ENCODE measurements at places on chromosomes 6 and 20.

GRCh38 chr6:150667977-150668716, 68.5 kb downstream of the PLEKHG1 start:
- no peak for DNase-seq

DNA sequence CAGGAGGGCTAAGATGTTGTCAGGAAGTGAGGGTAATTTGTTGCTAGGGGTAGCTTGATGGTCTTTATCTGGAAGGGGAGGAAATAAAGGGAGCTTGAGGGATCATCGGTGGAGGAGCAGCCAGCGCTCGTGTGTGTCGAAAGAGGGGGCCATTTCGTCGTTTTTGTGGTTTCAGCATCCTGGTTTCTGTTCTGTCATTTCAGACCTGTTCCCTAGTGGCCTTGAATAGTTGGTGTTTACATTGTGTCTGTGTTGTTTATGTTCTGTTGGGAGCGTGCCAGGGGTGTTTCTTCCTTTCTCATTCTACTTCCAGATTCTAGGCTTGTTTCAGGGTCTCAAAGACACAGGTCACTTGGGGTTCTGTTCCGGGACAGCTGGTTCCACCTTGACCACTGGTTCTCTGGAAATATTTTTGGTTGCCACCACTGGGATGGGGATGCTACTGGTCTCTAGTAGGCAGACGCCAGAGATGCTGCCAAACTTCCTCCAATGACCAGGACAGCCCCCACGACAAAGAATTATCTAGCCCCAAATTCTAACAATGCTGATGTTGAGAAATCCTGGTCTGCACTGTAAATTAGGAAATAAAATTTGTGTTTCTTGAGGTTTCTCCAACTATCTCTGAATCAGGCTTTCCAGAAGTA, 113.9 kb upstream of the NAA20 start:
- no peak for DNase-seq

DNA sequence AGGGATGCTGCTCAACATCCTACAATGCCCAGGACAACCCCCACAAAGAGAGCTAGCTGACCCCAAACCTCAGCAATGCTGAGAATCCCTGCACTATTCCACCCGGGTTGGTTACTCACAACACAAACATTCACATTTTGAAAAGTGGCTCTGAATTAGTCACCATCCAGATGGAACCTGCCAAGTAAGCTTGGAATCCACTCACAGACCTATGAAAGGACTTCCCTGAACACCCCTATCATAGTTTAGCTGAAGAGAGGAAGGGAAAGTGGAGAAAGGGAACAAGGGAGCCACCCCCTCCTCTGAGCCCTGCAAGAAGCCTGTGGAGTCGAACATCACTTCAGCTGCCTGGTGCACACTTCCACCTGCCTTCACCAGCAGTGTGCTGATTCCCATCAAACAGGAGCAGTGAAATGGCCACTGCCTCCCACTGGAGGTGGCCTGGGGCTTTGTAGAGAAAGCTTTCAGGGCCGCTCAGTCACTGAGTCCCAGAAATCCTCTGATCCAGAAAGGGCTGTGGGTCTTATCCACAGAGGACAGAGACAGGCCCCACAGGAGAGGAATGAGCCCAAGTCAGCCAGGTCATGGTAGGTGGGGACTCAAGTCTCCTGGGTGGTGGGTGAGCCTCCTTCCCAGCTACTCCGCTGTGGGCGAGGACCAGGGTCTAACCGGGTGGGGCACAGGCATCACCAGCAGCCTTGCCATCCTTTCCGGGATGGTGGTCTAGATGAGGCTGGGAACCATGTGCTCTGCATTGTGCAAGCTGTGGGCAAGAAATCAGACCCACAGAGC, 203.7 kb downstream of the SYNDIG1 start:
- DNase-seq, result no peak

- DNase-seq, result no peak
Observed at GRCh38 chr6:143408151-143408786, 42.2 kb downstream of the ADAT2 start.

GRCh38 chr6:15386756-15387112, 140.9 kb downstream of the JARID2 start:
- no peak for DNase-seq

GRCh38 chr6:64012351-64013001, 376.9 kb downstream of the PHF3 start:
- DNase-seq, result no peak

DNA sequence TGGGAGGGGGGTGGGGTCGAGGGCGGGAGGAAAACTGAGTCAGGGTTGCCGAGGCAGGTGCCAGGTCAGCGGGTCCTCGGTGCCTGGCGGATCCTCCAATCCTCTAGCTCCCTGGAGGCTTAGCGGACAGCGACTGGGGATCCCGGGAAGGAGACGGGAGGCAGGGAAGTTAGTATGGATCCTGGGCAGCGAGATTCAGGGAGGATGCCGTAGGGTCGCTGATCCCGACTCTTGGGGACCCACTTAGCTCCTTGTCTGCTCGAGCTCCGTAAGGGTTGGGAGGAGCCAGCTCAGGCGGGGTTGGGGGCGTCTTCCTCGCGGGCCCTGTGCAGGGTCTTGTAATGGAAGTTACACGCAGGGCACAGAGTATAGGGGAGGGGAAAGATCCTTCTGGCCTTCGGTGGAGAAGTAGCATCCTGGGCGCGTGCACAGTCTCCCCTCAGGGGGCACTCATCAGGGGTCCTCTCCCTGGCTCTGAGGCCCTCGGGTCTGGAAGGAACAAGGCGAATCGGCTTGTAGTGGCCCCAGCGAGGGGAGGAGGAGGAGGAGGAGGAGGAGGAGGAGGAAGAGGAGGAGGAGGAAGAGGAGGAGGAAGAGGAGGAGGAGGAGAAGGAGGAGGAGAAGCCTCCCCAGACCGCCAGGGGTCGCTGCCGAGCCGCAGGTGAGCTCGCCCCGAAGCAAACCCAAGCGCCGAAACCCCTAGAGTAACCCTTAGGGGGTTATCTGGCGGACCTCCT, 6.4 kb upstream of the SLC12A5 start:
- DNase-seq, result peak; percentile 65

DNA sequence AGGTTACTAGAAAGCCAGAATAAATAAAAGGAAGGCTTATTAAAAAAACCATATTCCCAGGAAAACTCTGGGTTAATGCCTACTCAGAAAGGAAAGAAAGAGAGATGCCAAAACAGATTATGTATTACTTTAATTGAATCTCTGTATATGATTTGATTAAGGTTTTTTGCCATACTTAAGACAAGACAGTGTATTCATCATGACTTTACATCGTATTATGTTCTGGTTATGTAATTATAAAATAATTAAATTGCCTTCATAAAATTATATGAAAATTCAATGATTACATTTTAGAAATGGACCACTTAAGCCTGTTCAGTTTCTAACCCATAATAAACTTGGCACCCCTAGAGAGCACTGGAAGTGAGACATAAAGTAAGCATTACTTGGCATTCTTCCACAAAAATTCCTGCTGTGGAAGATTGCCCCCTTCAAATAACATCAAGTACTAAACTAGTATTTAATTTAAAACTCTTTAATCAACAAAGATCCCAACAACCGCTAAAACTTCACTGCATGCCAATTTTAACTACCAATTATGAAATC, 20.8 kb upstream of the IBTK start:
- DNase-seq, result no peak

DNA sequence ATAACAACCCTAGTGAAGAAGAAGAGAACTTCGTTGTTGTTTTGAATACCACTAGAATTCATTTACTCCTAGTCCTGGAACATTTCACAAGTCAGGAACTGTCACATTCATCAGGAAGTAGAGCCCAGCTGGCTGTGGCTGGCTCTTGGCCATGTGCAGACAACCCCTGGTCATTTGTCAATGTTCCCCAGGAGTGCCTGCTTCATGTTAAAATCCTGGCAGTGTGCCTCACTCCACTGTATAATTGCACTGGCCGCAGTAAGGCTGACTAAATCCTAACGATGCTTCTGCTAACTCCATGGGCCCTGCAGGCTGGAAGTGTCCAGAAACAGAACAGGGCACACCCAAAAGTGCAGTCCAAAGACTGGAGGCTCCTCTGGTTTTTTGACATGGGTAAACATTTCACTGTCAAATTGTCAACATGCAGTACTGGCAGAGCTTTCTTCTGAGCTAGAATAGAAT, 41.5 kb upstream of the ADGRF1 start:
- DNase-seq, result no peak

GRCh38 chr6:21085211-21085610, 508.3 kb upstream of the SOX4 start:
- DNase-seq, result no peak

DNA sequence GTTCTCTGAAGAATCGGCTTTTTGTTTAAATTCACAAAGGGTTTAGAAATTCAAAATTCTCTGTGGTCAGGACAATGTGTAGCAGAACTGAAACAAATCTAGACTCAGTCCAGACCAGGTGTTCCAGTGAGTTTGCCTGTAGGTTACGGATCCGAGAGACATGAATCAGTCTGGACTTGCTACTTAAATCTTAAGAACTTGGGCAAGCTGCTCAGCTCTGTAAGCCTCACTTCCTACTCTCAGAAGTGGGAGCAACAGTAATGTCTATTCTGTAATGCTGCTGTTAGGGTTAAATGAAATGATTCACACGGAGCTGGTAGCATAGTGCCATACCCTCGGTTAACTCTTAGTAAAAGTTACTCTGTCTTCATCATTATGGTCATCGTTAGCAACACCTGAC, 37.7 kb downstream of the HECA start:
- DNase-seq, result no peak

GRCh38 chr20:42604998-42605956, 584.4 kb downstream of the PTPRT start:
- DNase-seq, result no peak

- DNase-seq, result no peak
Observed at GRCh38 chr20:12966468-12967085, 42.2 kb upstream of the SPTLC3 start.

DNA sequence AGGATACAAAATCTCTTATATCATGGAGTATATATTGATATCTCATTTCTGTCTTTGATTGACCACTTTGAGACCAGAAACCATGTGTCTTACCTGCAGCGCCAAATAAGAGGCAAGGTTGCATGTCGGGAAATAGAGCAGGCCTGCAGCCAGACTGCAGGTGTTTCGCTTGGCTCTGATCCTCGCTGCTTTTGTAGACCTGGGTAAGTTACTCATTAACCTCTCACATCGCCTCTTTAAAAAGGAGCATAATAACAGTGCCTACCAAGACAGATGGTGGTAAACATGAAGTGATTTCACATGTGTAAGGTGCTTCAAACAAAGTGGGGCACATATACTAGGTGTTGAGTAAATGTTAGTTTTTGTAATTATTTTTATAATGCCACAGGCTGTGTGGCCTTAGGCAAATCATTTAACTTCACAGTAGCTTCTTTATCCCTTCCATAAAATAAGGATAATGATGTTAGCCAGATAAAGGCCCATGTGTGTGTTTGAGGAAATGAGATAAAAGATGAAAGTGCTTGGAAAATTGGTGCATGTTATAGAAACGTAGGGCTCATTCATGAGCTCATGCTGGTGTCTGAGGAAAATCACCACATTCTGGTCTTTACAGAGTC, 248.8 kb upstream of the MAP3K7 start:
- no peak for DNase-seq

- no peak for DNase-seq
Observed at GRCh38 chr6:39312912-39313525, 1.2 kb downstream of the KCNK17 start.

DNA sequence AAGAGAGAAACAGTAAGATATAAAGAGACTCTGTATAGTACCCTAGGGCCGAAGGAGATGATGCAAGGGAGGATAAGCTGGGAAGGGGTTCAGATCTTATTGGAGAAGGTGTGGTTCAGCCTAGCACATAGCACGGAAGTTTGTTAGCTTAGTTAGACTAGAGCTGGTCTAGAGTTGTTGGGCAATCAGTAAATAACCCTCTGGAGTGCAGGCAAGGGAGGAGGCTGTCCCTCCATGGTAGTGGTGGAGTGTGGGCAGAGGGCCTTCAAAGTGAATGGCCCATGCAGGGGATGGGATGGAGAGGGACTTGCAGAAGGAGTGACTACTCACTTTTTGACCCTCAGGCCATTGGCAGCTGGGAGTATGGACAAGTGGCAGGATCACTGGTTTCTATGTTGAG, 20.0 kb downstream of the TULP4 start:
- DNase-seq, result no peak

DNA sequence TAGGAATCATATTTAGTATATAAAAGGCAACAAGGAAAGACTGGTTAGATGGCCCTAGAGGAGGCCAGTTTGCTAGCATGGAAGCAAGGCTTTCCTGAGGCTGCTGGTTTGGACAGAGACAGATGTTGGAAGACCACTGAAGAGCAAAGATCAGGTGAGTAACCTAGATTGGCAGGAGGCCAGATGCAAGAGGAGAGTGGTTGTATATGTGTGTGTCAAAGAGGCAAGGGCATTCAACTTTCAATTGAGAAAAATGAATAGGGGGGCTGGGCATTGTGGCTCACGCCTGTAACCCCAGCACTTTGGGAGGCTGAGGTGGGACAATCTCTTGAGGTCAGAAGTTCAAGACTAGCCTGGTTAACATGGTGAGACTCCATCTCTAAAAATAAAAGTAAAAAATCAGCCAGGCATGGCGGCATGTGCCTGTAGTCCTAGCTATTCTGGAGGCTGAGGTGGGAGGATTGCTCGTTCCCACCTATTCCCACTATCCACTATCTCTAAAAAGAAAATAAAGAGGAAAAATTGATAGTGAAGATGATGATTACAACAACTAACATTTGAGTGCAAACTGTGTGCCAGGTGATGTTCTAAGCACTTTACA, 79.8 kb downstream of the PRDM1 start:
- DNase-seq, result no peak

DNA sequence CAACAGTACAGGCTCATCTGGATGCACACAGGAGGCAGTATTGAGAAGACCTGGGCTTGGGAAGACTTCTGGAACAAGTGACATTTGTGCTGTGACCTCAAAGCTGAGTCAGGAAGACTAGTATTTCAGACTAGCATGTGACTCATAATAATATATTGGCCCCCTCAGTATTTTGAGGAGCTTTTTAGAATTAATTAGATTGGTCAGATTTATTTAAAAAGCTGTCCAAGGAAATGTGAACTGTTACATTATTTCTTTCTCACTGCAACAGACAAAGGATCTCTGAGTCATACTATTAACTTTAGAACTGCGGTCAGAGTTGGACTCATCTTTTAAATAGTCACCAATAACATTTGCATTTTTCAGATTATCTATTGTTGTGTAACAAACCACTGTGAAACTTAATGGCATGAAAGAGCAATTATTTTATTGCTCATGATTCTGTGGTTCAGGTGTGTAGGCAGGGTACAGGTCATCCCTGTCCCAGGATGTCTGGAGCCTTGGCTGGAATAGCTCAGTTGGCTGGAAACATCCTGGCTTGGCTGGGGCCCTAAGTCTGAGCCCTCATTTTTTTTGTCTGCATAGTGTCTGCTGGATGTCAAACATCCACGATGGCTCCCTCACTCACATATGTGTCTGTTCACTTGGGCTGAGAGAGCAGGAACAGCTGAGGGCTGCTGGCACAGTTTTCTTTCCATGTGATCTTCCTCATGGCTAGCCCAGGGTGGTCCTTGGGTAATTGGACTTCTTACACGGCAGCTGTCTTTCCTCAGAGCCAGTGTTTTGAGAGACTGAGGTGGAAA, 46.9 kb downstream of the MAP3K4 start:
- DNase-seq, result no peak

GRCh38 chr6:125639466-125640020, 109.9 kb upstream of the HEY2 start:
- DNase-seq, result no peak

Measured in stimulated activated naive CD4-positive, alpha-beta T cell (primary cell).